ENCODE measurements at places on chromosomes 7 and 10.

- no peak for DNase-seq
These were observed 114.5 kb downstream of the INHBA start for GRCh38 chr7:41588341-41588740.

DNA sequence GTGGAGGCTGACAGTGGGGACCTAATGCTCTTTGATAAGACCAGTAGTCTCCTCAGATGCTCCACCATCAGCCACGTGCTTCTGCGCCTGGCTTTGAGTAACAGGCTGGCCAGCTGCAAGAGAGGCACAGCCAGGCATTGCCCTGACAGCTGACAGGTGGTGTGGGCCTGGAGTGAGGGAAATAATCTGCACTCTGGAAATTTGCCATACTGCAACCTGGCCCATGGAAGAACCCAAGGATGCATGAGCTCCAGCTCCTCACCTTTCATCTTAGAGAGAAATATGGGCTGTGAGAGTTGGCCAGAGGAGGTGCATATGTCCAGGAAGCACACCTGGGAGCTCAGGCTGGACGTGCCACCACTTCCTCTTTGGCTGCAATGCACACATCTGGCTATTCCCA is 118.9 kb downstream of the PLXDC2 start:
- no peak for DNase-seq

- no peak for DNase-seq
These were observed 358.1 kb downstream of the THSD7A start for GRCh38 chr7:11473807-11474424.

DNA sequence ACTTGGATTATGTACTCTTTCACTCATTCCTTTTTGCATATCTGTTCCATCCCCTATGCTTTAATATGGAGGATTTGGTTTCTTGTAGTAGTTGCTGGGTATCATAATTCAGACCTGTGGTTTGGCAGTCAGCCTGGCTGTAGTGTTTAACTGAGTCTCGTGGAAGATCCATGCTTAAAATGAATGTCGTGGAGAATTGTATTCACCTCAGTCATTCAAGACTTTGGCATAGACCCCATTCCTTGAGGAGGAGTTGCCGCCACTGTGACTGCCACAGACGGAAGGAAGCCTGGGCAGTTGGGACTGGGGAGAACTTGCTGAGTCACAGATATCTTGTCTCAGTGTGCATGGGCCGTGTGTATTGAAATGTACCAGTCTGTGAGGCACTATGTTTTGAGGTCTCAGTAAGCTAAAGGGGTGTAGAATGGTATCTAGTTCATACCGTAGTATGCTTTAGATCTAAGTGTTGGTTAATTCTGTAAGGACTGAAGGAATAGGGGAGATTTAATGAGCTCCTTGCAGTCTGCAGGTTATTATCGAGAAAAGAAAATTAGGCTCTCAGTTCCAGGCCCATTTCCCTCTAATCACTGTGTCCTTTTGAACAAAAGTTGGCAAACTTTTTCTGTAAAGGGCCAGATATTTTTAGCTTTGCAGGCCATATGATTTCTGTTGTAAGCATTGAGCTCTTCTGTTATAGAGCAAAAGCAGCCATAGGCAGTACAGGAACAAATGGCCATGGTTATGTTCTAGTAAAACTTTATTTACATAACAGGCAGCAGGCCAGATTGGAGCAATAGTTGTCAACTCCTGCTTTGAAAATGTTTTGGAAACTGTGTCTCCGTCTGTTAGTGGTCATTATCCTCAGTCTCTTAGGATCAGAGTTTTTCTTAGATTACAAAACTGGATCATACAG is 76.8 kb downstream of the TPST1 start:
- DNase-seq: no peak

Measured in effector memory CD8-positive, alpha-beta T cell (primary cell).